ENCODE measurements at places on chromosomes 5 and 9. TPM values are rescaled to one million over a fixed set of nuclear protein-coding genes. Genes with fewer than 3 reads are reported as not detected.

Gene HMCN2
- 0.05 TPM for total RNA-seq

Gene FIBCD1
- total RNA-seq = 17.5 TPM

Gene CTNND2
- 2.5 TPM for total RNA-seq

Gene DAB2
- 195 TPM for total RNA-seq

Gene NSUN2
- total RNA-seq = 48.7 TPM

Gene SLC34A1
- not detected for total RNA-seq

Gene INSL6
- not detected for total RNA-seq

Gene DMAC1
- 41.6 TPM for total RNA-seq

Gene SLCO6A1
- 0.78 TPM for total RNA-seq

Gene KCNIP1
- total RNA-seq = 12.6 TPM

Gene RMND5B
- total RNA-seq = 38.8 TPM

Gene LCP2
- total RNA-seq = not detected

Gene LIX1
- total RNA-seq = 0.48 TPM

Gene ZNF300
- total RNA-seq = 7.7 TPM

Gene OLFM1
- 1.3 TPM for total RNA-seq

Gene C5orf52
- not detected for total RNA-seq

Gene EXD3
- 21.5 TPM for total RNA-seq

Gene PCDHGA10
- total RNA-seq = 22.4 TPM

Gene MTX3
- 12.7 TPM for total RNA-seq

Gene CRHBP
- total RNA-seq = 9.6 TPM

Gene FRRS1L
- total RNA-seq = 6.7 TPM

Gene HACD4
- 2.4 TPM for total RNA-seq

Gene CDX1
- total RNA-seq = 1.0 TPM

Gene ENTREP1
- total RNA-seq = 0.24 TPM

Gene UBTD2
- 48.0 TPM for total RNA-seq

Gene BHMT2
- not detected for total RNA-seq

Gene ASTN2
- 2.3 TPM for total RNA-seq

Gene OBP2B
- total RNA-seq = not detected

Gene INSL4
- not detected for total RNA-seq

Gene NUDT2
- 24.1 TPM for total RNA-seq

Gene HSPB3
- not detected for total RNA-seq

Gene DNAH5
- 0.37 TPM for total RNA-seq

Gene OCLN
- 4.4 TPM for total RNA-seq

Gene ARHGEF39
- total RNA-seq = 0.86 TPM

Gene SLU7
- total RNA-seq = 34.8 TPM

Gene KCNN2
- 0.08 TPM for total RNA-seq

Data from osteocyte (in vitro differentiated cells).